Endodermal cell (in vitro differentiated cells): ENCODE measurements at places on chromosomes 12 and 14.
A peak's percentile ranks its signal among the peaks of the same experiment; 100 is the strongest.

GRCh38 chr12:103278329-103278728 lies 217.4 kb downstream of the C12orf42 start:
- DNase-seq = no peak

- DNase-seq = peak; percentile 93
These were observed at the start of the genes AMIGO2 and PCED1B for GRCh38 chr12:47079468-47079980. AMIGO2 (minus strand) TSS chr12:47079959; CDS start chr12:47079002, 957 bp downstream. PCED1B (plus strand) TSS chr12:47079621; CDS start chr12:47235064, 155,443 bp downstream.

DNA sequence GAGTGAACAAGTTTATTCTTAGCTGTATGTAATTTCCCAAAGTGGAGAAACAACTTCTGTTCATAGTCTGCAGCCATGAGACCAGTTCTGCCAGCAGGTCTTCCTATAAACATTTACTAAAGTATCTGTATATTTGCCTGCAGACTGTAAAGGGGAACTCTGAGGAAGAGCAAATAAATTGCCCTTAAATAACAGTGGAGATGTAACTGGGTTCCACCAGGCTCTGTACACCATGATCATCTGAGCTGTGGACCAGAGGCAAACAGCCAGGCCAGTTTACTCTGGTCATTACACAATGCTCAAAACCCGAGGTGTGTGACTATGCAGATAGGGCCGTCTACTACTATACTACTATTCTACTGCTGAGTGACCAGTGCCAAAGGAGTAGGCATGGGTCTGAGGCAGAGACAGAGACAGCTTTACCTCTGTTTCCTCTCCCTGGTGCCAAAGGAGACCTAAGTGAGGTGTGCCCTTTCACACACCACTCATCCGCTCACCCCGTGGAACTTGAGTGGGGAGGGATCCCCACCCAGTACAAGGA lies 21.1 kb upstream of the CERS5 start:
- DNase-seq = no peak

DNA sequence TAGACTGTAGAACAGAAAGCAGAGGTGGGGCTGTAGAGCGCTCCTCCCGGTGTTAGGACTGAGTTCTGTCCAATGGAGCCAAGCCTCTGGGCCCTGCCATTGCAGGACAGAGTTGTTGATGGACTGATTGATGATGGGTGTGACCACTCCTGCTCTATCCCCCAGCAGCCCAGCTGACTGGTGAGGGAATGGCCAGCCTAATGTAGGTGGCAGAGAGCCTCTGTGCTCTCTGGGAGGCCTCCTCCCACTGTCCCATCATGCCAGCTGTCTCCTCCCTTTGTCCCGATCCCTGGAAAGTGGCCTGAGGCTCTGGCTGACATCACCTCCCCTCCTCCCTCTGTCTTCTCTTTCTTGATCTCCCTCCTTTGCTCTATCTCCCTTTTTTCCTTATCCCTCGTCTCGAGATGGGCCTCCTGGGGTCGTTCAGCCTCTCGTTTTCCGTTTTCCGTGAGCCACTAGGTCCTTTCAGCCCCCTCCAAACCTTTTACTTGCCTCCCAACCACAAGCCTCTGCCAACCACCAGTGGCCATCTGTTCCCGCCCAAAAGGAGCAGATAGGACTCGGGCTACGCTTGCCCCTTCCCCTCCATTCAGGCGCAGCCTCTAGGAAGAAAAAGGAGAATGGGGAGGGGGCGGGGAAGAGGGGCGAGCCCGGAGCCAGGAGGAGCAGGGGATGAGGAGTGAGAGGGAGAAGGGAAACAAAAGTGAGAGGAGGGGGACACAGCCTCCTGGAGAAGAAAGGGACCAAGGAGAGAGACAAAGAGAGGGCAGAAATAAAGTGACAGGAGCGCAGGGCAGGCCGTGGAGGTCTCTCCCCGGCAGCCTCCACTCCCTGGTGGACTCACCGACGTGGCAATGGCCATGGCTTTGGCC lies 572 bp downstream of the EFS start:
- DNase-seq = peak; percentile 76

DNA sequence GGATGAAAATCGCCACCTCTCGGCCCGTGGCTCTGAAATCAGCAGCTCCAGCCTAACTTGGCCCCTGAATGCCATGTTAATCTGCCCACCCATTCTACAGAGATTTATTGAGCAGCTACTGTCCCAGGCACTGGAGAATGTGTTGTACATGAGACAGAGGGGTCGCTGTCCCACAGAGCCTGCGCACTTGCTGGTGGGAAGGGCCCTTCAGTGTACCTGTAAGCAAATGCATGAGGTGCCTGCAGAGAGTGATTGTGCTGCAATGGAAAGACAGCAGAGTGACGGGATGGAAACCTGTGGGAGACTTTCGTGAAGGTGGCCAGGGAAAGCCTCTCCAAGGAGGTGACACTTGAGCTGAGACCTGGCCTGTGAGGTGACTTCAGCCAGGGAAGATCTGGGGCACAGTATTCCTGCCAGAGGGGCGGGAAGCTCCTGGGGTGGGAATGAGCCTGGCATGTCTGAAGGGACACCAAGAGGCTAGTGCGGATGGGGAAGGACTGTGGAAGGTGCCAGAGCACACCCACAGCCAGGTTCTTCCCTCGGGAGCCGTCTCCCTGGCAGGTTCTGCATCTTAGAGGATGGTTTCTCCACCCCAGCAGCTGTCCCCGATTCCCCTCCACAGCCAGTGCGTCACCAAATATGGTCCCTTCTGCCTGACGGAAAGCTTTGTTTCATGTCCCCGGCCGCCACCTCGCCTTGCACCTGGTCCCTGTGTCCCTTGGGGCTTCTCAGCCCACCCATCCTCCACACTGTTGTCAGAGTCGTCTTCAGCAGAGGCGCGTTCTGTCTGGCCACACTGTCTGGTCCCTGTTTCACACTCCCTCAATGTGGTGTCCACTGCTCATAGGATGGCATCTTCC lies 8.7 kb downstream of the SMIM41 start:
- DNase-seq = no peak

- DNase-seq = no peak
These were observed 918 bp downstream of the RNASE1 start for GRCh38 chr14:20801726-20802125.

DNA sequence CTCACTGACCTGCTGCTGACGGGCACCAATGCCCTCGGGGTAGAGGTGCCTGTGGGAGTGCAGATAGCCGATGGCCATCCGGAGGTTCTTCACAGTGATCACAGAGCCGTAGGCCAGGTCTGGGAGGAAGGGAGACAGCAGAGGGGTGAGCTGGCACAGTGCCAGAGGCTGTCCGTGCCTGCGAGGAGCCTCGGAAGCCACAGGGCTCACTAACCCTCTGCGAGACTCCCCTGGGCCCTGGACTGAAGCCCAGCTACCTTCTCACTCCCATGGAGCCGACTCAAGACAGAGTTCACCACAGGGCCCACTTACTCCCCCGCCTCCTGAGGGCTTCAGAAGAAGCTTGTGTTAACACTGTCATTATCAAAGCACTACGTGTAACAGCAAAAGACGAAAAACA lies 24.5 kb downstream of the POMT2 start:
- no peak for DNase-seq

DNA sequence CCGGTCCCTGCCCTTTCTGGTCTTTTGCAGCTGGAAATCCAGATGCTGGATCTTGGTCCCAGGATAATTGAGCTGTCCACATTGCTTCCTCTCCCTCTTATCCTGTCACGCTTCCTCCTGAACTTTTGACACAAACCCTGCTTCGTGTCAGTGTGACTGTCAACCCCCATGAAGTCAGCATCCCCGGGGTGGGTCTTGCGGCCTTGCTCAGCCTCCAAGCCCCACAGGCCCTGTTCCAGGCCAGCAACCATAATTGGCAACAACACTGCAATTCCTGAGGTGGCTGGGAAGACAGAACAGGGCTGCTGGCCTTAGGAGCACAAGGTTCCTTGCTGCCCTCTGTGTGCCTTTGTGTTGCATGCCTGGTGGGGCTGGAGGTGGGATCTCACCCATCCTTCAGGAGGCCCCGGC lies 74.9 kb downstream of the NTF3 start:
- DNase-seq = peak; percentile 39

DNA sequence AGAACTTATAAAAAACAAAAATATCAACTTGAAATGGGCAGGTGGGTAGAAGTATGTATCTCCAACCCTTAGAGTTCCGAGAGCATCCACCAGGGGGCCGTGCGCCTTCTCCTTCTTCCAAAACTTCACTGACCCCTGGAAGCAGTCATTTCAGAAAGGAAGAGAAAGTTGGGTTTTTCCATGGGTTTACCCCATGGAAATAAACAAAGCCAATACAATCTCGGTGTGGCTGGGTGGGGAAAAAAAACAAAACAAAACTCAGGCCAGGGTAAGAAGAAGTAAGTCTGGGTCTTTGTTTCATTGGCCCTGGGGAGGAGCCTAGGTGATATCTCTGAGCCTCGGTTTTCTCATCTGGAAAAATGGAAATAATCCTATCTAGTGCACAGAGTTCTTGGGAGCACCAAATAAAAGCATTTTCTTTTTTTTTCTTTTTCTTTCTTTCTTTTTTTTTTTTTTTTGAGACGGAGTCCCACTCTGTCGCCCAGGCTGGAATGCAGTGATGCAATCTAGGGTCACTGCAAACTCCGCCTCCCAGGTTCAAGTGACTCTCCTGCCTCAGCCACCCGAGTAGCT lies 33.6 kb upstream of the HNF1A start:
- peak; percentile 96 for DNase-seq

DNA sequence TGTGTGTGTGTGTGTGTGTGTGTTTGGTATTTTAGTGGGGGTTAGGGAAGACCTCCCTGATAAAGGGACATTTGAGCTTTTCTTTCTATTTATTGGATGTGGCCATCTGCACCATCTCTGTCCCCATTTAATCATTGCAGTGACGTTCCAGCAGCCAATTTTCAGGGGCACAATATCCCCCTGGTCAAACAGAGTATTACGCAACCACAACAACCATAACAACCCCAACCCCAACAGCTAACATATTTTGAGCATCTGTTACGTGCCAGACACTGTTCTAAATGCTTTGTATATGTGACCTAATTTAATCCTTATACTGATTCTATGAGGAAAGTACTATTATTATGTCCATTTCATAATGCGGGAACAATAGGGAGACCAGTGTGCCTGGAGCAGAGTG lies 87.4 kb downstream of the TTC8 start:
- DNase-seq = no peak

DNA sequence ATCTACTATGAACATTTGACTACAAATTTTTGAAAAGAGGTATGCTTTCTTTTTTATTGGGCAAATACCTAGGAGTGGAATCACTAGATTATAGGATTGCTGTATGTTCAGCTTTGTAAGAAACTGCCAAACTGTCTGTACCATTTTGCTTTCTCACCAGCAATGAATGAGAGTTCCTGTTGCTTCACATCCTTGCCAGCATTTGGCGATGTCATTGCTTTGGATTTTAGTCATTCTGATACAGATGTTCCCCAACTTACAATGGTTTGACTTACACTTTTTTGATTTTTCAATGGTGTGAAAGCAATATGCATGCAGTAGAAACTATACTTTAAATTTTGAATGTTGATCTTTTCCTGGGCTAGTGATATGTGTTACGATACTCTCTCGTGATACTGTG lies 328.7 kb downstream of the RAD51B start:
- DNase-seq = no peak

- DNase-seq = no peak
These were observed 84.0 kb downstream of the PRKAB1 start for GRCh38 chr12:119751961-119752360.

- DNase-seq = no peak
These were observed 62.6 kb upstream of the ESRRB start for GRCh38 chr14:76313303-76313702.

GRCh38 chr12:56487448-56488040 lies 417 bp downstream of the GLS2 start:
- peak; percentile 90 for DNase-seq

GRCh38 chr14:41609704-41610183 lies 3.1 kb downstream of the LRFN5 start:
- peak; percentile 94 for DNase-seq

- DNase-seq = no peak
These were observed 997 bp downstream of the PLEKHG7 start for GRCh38 chr12:92703786-92704185.

DNA sequence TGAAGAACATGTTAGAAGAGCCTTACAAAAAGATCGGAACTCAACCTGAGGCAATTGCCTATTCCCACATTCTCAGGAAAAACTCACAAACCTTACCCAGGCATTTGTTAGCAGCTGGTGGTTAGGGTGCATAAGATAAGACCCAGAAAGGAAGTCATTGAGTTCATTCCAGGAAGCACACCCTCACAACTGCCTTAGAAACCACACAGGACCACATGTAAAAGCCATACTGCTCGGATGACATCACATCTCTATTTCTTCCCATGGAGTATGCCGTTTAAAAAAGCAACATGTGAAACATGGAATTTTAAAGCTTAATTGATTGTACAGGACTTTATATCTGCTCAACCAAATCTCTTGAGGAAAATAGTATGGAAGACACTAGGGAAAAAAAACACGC lies 411.2 kb downstream of the DAD1 start:
- DNase-seq = no peak

- no peak for DNase-seq
These were observed 85.1 kb downstream of the DIP2B start for GRCh38 chr12:50589650-50590435.

- peak; percentile 70 for DNase-seq
These were observed 400.9 kb downstream of the SNAPC1 start for GRCh38 chr14:62162998-62163589.
